NCI-H1694 treated with DMSO at 0.1 percent for 48 hours (cell line): ENCODE measurements at places on chromosomes 1 and 21.

- DNase-seq: no peak
Measured at GRCh38 chr1:109626682-109627408, 7.2 kb downstream of the AMPD2 start.

DNA sequence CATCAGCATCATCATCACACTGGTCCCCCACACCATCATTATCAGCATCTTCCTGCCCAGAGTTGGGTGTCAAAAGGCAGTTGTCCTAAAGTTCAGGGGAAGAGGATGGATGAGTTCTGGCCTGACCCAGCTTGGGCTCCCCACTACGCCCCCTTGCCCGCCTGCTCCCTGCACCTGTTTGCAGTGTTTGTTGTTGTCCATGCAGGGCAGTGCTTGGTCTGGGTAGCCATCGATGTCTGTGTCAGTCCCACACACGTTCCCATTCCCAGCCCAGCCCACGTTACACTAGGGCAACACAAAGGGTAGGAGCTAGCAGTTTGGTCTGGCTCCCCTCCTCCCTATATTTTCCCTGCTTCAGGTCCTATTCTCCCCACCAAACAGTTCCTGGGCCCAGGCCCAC is 6.8 kb downstream of the THBS3 start:
- DNase-seq: no peak

DNA sequence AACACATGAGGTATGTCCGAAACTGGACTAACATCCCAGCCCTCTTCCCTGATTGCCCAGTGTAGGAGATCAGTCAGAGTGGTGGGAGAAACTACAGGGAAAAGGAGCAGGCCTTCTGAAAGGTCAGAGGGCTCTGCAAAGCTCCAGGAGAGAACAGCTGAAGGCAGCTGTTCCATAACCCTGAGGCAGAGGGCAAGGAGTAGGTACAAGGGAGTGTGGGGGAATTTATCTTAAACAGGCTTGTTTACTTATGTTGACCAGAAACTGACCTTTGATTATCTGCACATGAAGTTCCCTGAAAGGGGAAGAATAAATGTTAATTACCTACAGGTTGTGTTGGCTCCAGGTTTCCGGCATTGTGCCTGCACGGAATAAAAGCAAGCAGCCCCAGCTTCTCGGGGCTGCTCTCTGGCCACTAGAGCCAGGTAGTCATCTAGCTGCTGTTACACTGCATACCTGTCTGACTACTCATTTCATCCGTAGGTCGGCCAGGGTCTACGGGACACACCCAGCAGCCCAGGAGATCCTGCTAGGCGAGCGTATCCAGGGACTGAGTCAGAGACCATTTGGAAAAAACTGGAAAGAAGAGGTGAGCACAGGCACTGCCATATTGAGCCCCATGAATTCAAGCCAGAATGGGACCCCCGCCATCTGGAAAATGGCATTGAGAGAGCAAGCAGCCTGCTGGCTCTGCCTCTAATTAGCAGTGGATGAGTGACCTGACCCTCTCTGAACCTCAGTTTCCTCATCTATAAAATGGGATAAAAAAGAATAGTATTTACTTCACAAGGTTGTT is 14.9 kb upstream of the PAQR7 start:
- no peak for DNase-seq

GRCh38 chr1:231611851-231612250 is 14.7 kb upstream of the DISC1 start:
- DNase-seq: no peak

GRCh38 chr21:32424674-32425073 is 12.2 kb downstream of the EVA1C start:
- DNase-seq: no peak

- no peak for DNase-seq
Measured at GRCh38 chr1:172559572-172560210, 26.7 kb downstream of the SUCO start.

GRCh38 chr1:222263791-222264190 is 284.1 kb downstream of the HHIPL2 start:
- no peak for DNase-seq

DNA sequence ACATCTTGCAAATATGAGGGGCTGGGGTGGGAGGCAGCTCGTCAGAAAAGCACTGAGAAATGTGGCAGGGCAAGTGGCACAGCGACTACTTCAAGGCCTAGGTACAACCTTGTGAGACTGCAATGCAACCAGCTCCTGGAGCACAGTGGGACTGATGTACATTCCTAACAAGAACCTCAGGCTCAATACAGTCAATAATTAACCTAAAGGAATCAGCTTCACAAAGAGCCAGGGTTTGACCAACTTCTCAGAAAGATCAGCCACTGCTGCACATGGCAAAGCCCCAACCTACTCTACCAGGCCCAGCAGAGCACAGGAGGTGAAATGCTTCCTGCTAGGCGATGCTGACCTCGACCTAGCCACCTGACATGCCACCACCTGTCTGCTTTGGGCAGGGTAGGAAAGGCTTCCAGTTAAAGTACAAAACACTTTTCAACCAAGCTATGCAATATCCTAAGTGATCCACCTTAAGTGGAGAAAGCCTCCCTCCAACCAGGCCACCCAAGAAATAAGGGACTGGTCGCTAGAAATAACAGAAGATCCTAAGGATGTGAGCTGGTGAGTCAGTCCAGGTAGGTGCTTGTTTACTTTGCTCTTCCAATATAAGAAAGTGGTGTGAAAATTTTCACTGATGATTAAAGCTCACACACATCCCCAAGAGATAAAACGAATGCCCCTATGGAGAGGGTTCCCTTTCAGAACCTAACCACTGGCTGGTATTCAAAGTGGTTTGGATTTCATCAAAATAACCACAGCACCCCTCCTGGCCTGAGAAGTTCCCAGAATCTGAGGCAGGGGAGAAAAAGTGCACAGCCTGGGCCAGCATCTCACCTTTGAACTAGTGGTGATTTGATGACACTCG is 2.1 kb downstream of the RIPK4 start:
- DNase-seq: no peak

- DNase-seq: no peak
Measured at GRCh38 chr1:152186556-152187285, 27.7 kb upstream of the RPTN start.

GRCh38 chr21:28522014-28522799 is 470.5 kb downstream of the LTN1 start:
- DNase-seq: no peak

GRCh38 chr1:41537788-41538351 is 53.4 kb upstream of the EDN2 start:
- no peak for DNase-seq

DNA sequence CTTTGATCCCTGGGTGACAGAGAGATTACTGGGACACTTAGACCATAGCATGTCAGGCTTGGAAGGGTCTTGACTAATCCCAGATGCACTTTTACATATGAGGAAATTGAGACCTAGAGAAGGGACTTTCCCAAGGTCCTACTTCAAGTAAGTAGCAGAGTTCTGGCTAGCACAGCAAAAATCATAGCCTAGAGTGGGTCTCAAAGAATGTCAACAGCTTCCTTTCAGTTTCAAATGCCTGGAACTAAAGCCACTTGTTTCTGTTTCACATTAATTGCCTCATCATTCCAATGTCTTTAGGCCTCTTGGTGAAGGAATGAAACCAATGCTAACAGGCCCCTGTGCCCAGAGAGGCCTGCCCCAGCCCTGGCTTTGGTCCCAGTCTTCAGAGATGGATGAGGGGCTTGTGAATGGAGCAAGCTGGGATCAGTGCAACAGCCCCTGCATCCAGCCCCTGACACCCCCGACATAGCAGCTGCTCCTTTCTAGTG is 26.6 kb downstream of the ATF3 start:
- no peak for DNase-seq

DNA sequence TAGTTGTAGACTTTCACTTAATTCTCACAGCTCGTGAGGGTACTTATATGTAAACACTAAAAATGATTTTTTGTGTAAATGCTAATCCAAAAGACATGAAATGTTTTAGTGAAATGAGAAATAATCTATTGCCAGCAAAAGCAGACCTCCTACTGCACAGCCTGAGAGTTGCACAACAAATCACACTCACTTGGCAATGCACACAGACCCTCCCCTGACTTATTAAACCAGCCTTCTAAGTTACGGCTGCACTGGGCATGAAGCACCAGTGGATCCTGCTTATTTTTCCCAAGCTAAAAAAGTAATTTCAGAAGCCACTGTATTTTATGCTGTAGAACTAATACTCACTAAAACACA is 10.3 kb downstream of the ERRFI1 start:
- no peak for DNase-seq

DNA sequence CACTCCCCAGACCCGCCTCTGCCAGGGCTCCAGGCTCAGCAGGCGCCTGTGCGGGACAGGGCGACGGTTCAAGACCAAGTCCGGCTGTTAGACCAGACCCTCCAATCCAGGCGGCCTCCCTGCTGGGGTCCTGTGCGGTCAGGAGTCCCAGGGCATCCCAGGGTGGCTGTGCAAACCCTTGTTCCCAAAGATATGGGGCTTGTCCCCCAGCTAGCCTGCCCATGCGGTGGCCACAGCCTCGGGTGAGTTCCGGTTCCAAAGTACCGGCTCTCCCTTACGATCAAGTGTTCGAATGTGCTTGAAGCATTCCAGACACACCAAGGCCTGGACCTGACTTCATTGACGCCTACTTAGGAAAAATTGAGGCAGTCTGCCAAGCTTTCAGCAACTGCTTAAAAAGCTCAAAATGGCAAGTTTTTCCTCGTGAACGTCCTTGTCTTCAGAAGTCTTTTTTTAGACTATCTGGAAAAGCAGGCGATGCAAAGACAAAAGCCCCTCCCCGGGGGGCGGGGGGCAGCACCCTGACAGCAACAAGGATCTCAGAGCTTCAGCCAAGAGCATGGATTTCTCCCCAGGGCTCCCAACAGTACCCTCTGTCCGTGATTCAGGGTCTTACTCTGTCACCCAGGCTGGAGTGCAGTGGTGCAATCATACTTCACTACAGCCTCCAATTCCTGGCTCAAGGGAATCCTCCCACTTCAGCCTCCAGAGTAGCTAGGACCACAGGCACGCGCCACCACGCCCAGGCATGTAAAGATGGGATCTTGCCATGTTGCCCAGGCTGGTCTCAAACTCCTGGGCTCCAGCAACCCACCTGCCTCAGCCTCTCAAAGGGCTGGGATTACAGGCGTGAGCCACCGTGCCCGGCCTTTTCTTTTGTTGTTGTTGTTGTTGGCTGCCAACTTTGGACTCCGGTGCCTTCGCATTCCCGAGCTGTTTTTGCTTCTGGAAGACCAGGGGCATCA is 2.3 kb downstream of the FAAP20 start:
- no peak for DNase-seq

DNA sequence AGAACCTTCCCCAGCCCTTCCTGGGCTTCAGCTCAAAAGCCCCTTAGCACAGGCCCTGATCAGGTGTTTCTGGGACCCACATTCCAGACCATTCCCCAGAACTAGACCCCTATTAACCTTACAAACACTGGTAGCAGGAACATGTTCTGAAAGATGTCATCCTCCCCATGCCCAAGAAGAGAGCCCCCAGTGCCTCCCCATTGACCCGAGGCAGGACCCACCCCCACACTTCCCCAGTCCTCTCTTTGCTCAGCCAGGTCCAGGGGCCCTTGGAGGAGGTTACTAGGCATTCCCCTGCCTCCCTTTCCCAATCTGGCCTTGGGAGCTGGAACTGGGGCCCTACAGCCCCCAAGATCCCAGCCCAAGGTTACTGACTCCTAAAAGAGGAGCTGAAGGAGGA is 38.9 kb upstream of the HMGB4 start:
- no peak for DNase-seq

DNA sequence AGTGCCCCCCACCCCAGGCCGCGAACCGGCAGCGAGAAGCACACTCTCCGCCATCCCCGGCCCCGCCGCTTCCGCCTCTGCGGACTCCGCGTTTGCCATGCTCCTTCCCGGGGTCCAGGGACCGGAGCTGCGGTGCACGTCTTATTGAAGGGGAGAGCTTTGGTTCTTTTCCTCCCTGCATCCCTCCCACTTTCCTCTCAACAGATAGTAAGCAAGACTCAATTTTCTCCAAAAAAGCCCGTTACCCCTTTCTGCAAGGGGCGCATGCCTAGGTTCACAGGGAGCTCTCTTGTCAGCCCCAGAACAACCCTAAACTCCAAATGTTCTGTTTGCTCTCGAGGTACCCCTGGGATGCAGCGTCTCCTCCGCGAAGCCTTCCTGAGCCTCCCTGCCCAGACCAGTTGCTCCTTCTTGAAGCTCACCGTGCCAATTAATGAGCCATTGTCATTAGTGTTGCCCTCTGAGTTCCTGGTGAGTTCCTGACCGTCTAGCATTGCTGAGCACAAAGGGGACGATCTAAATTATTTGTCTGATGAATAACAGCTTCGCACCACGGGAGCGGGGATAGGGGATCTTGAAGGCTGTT is 8.1 kb downstream of the FOXD3 start:
- no peak for DNase-seq

DNA sequence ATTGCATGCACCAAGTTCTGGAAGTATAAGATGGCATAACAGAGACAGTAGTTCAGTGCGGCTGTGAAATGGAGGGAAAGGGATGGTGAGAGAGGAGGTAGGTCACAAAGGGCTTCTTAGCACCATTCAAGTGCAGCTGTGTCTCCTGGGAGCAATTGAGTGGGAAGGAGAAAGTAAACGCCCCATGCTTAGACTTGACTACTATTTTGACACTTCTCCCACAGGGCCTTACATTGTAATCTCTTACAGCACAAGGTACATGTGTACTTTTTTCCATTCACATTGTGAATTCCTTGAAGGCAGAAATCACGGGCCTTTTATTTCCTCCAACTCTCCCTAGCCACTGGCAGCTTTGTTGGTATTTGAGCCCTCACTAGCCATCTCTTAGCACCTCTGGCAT is 239.6 kb upstream of the FOXD3 start:
- no peak for DNase-seq

DNA sequence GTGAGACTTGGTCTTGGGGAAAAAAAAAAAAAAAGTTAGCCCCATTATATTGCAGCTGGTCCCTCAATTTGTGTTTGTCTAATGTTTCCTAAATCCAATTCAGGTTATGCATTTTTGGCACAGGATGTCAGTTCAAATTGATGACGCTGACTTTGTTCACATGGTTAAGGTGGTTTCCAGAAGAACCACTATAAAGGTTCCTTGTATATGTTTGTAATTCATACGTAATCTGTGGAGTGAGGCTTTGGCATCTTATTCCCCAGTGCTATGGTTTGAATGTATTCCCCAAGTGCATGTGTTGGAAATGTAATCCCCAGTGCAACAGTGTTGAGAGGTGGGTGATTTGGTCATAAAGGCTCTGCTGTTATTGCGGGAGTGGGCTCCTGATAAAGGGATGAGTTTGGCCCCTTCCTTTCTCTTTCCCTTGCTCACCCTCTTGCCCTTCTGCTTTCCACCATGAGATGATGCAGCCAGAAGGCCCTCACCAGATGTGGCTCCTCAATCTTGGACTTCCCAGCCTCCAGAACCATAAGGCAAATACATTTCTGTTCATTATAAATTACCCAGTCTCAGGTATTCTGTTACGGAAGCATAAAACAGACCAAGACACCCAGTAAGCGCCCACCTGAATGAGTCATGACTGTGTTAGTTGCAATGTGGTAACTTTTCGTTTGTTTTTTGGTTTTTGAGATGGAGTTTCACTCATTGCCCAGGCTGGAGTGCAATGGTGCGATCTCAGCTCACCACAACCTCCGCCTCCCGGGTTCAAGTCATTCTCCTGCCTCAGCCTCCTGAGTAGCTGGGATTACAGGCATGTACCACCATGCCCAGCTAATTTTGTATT is 19.5 kb upstream of the HLCS start:
- DNase-seq: no peak

- no peak for DNase-seq
Measured at GRCh38 chr1:111805251-111805650, 49.5 kb downstream of the DDX20 start.

GRCh38 chr1:63835128-63835527 is 61.3 kb downstream of the ROR1 start:
- DNase-seq: peak; percentile 32

GRCh38 chr1:3268281-3268680 is 186.2 kb upstream of the ARHGEF16 start:
- DNase-seq: no peak

GRCh38 chr1:37399830-37400464 is 74.4 kb upstream of the ZC3H12A start:
- no peak for DNase-seq
